Stimulated activated CD8-positive, alpha-beta memory T cell treated with anti-CD3 and anti-CD28 coated beads, Interleukin-7, amount 100 ng/mL, for 4 hours (primary cell): ENCODE measurements at places on chromosomes 11 and 22.

GRCh38 chr11:88390254-88390653 is 52.7 kb upstream of the CTSC start:
- DNase-seq: no peak

- no peak for DNase-seq
These were observed 145.7 kb upstream of the NECTIN1 start for GRCh38 chr11:119874660-119875238.

- DNase-seq: no peak
These were observed 12.6 kb downstream of the POLR2F start for GRCh38 chr22:37965940-37966664.

DNA sequence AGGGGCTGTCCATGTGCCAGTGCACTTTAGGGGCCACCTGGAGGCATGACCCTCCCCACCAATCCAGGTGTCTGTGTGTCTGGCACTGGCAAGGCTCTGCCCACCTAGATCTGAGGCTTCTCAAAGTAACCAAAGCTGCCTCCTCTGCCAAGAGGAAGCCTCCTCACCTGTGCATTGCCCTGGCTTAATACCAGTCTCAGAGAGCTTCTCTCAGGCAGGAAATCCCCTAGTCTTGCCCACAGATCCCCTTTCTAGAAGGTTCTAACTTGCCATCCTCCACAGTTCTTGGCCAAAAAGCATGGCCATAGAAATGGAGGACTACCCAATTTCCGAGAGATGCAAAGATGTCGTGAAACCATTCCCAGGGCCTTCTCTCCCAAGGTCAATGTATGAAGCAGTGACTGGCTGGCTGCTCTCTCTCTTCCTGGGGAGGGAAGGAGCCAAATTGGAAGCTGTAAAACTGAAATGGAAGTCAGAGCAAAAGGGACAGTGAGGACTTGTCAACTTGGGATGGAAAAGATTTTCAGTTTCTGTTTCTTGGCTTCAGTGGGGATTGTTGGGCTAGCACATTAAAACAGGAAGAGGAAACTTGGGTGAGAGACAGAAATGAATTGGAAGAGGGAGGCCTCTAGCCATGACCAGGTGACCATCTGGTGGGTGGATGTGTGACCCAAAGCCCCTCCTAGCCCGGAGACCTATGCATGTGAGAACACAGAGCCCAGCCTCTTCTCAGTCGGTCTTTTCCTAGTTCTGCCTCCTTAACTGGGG is 68.8 kb downstream of the PRDM11 start:
- no peak for DNase-seq

- no peak for DNase-seq
These were observed 63.7 kb downstream of the PPFIBP2 start for GRCh38 chr11:7577291-7578190.

DNA sequence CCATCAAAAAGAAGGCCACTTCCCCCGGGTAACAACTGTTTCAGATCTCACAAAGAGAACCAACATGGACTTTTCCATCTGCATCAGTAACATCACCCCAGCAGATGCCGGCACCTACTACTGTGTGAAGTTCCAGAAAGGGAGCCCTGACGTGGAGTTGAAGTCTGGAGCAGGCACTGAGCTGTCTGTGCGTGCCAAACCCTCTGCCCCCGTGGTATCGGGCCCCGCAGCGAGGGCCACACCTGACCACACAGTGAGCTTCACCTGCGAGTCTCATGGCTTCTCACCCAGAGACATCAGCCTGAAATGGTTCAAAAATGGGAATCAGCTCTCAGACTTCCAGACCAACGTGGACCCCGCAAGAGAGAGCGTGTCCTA is 3.7 kb downstream of the SEC14L6 start:
- DNase-seq: no peak

GRCh38 chr11:94544646-94545263 is 1.0 kb downstream of the FUT4 start:
- DNase-seq: peak; percentile 32

GRCh38 chr11:17391493-17392355 is 3.3 kb upstream of the KCNJ11 start:
- no peak for DNase-seq

DNA sequence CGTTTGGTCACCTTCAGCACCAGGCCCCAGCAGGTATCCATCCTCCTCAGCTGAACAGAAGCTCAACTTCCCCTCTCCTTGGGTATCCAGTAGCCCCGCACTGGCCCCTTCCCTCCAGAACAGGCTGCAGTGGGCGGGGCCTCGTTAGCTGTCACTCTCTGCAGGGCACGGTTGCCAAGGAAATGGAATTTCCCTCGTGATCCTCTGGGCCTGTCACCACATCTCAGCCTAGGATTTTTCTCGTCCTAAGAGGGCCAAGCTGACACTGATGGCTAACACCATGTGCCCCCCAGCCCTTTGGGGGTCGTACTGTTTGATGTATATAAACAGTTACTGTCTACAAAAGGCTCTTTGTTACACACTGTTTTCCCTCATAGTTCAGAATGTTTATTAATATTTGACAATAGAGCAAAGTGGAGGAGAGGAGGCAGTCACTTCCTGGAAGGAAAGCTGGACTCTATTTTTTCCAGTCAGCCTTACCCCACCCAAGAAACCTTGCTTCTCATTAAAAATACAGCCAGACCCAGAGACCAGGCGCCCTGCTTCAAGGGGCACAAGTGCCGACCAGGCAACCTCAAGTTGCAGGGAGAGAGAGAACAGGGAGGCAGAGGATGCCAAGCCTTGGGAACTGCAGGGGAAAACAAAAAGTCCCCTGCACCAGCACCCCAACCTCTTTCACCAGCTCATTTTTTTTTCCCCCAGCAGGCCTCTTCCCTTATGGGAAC is 44.5 kb downstream of the FEZ1 start:
- no peak for DNase-seq

GRCh38 chr11:70095541-70096252 is 17.6 kb downstream of the ANO1 start:
- no peak for DNase-seq

- no peak for DNase-seq
These were observed 7.0 kb downstream of the GTF2H1 start for GRCh38 chr11:18329196-18329870.

DNA sequence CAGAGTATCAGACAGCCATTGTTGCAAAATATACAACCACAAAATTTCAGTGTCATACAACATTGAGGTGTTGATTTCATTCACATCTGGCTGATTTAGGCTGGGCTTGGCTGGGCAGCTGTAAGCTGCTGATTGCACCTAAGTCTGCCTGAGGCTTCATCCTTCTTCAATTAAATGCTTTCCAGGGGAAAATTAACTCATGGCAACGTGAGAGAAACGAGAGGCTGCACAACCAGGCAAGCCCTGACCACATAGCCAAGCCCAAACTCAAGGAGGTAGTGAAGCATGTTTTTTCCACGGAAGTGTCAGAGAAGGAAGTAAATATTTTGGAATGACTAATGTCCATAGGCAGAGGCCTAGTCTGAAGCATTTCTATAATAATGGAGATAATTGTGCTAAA is 273.8 kb upstream of the ZC3H12C start:
- no peak for DNase-seq

GRCh38 chr11:130906616-130907015 is 9.7 kb downstream of the SNX19 start:
- no peak for DNase-seq
